ENCODE measurements at places on chromosomes 7 and 10. TPM values are rescaled to one million over a fixed set of nuclear protein-coding genes. Genes with fewer than 3 reads are reported as not detected.

GRCh38 chr7:91780521-91780920 lies 100.0 kb downstream of the MTERF1 start:
- H3K4me1 ChIP-seq = no peaks in the 10 kb centered on the region
- no peaks in the 10 kb centered on the region for H3K27me3 ChIP-seq
- no peak overlapping the region for H3K4me3 ChIP-seq
- DNase-seq = no peak
- no peak overlapping the region for H3K27ac ChIP-seq
- no peaks in the 10 kb centered on the region for H3K36me3 ChIP-seq

DNA sequence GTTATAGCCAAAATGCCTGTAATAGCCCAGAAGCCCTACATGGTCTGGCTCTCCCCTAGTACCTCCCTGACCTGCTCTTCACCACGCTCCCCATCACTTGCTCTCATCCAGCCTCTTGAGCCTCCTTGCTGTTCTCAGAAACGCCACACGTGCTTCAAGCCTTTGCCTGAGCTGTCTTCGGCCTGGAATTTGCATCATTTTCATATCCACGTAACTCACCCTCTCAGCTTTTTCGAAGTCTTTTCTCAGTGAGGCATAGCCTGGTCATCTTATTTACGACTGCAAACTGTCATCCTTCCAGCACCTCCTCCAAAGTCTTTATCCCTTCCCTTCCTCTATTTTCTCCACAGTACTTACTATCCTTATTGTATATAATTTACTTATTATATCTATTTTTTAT lies 151.0 kb upstream of the AHR start:
- no peak overlapping the region for H3K27ac ChIP-seq
- H3K27me3 ChIP-seq = no peaks in the 10 kb centered on the region
- H3K4me3 ChIP-seq = no peak overlapping the region

GRCh38 chr10:33174674-33175434 lies 159.6 kb downstream of the NRP1 start:
- no peak overlapping the region for H3K27ac ChIP-seq
- no peaks in the 10 kb centered on the region for H3K4me1 ChIP-seq
- no peak for DNase-seq
- no peaks in the 10 kb centered on the region for H3K27me3 ChIP-seq

DNA sequence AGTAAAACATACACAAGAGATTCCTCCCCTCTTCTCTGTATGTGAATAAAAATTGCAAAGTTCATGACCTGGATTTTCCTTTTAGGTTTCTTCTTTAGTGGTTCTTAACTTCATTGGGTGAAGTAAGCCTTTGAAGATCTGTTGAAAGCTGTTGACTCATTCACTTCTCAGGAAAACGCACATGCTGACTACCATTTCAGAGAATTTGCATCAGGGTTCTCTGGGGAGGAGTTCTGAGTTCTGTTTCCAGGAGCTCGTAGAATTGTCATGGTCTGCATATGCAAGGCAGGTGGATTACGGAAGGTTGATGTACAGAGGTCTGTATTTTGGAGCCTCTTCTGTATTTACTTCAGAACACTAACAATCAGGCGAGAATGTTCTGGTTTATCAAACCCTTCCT lies 962 bp upstream of the SLC26A4 start:
- H3K36me3 ChIP-seq = no peaks in the 10 kb centered on the region
- no peak overlapping the region for H3K4me3 ChIP-seq
- H3K27ac ChIP-seq = no peak overlapping the region

The GJD4 gene
- not detected for total RNA-seq
